Aorta (tissue), 5 donors: ENCODE measurements at places on chromosomes 12 and 14. TPM values are rescaled to one million over a fixed set of nuclear protein-coding genes. Genes with fewer than 3 reads are reported as not detected.

Gene BHLHE41
- 12.0 TPM for total RNA-seq

Gene RFX4
- total RNA-seq = not detected

Gene MANSC1
- 37.3 TPM for total RNA-seq

Gene DENND5B
- total RNA-seq = 19.7 TPM

Gene ABCD2
- 0.75 TPM for total RNA-seq

Gene KRT8
- total RNA-seq = 102 TPM

Gene LTBP2
- total RNA-seq = 363 TPM

Gene CABP1
- 1.7 TPM for total RNA-seq

Gene NPFF
- not detected for total RNA-seq

Gene CDCA3
- total RNA-seq = 2.1 TPM

DNA sequence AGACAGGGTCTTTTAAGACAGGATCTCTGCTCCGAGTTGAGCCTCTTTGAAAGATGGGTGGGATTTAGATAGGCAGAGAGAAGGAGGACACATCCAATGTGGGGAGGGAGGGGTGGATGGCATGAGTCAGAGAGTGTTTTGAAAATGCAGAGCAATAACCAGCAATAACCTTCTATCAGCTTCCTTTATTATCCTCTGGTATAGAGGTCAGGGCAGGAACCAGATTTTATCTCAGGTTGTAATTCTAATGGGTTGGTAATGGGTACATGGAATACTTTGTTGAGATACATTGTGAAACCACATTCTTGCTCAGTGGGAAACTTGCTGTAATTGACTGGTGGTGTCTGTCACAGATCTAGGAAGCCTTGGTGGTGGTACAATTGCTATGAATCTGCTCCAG, 37.6 kb upstream of the CCDC63 start:
- no peak for DNase-seq
- no peak overlapping the region for H3K27ac ChIP-seq
- no peaks in the 10 kb centered on the region for H3K4me1 ChIP-seq
- H3K27me3 ChIP-seq = no peaks in the 10 kb centered on the region
- no peaks in the 10 kb centered on the region for H3K36me3 ChIP-seq
- no peak overlapping the region for H3K4me3 ChIP-seq

DNA sequence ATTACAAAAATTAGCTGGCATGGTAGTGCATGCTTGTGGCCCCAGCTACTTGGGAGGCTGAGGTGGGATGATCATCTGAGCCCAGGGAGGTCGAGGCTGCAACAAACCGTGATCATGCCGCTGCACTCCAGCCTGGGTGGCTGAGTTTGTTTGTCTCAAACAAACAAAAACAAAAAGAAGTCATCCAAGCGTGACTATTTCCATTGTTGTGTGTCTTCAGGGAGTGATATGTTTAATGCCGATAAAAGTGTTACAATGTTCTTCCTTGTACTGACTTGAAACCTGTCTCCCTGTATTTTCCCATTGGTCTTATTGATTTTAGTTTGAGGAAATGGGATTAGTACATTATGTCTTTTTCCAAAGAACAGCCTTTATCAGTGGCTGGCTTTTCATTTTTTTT, 75.6 kb upstream of the USP44 start:
- no peaks in the 10 kb centered on the region for H3K4me1 ChIP-seq
- no peaks in the 10 kb centered on the region for H3K36me3 ChIP-seq
- no peak for DNase-seq
- H3K4me3 ChIP-seq = no peak overlapping the region

GRCh38 chr14:89455412-89455811, 38.4 kb upstream of the FOXN3 start:
- no peak overlapping the region for H3K27ac ChIP-seq
- no peak overlapping the region for H3K4me3 ChIP-seq
- H3K4me1 ChIP-seq = no peaks in the 10 kb centered on the region
- no peak for DNase-seq
- H3K36me3 ChIP-seq = no peaks in the 10 kb centered on the region

GRCh38 chr14:72560331-72560730, 333.6 kb downstream of the DPF3 start:
- DNase-seq = no peak
- no peak overlapping the region for H3K27ac ChIP-seq
- no peaks in the 10 kb centered on the region for H3K27me3 ChIP-seq
- H3K36me3 ChIP-seq = no peaks in the 10 kb centered on the region
- H3K4me1 ChIP-seq = no peaks in the 10 kb centered on the region
- H3K4me3 ChIP-seq = no peak overlapping the region

DNA sequence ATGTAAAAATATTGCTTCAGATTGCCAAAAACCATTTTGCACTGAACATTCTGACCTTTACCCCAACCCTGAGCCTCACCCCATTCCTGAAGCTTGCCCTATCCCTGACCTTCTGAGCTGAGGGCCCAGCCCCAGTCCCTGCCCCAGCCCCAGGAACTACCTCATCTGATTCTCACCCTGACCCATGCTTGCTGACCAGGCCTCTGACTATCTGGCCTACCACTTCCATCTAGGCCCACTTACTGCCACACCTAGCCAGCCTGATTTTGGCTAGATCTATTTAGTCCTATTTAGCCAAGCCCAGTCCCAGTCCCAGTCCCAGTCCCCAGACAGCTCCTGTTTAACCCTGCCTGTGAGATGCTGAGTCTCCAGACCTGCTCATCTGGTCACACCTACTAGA, 33.6 kb downstream of the OR10P1 start:
- no peak overlapping the region for H3K27ac ChIP-seq
- H3K27me3 ChIP-seq = no peaks in the 10 kb centered on the region
- DNase-seq = no peak
- no peaks in the 10 kb centered on the region for H3K4me1 ChIP-seq

DNA sequence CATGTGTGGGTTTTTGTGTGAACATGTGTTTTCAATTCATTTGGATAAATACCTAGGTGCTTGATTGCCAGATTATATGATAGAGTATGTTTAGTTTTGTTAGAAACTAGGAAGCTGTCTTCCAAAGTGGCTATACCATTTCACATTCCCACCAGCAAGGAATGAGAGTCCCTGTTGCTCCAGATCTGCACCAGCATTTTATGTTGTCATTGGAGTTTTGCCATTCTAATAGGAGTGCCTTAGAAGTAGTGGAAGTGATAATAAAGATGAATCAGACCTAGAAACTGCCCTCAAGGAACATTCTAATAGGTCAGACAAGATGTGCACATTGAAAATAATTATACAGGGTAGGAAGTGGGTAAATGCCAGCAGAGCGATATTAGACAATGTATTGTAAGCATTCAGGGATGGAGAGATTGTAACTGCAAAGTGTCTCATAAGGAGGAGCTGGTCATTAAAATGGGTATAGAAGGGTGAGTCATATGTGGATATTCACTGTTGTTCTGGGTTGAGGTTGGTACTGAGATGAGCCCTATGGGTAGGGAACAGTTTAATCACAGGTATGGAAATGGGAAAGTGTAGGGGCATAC, 71.4 kb downstream of the MNAT1 start:
- H3K36me3 ChIP-seq = no peaks in the 10 kb centered on the region
- H3K27ac ChIP-seq = no peak overlapping the region
- DNase-seq = no peak
- H3K27me3 ChIP-seq = no peaks in the 10 kb centered on the region

GRCh38 chr14:55005071-55005470, 21.8 kb downstream of the WDHD1 start:
- no peak for DNase-seq
- no peaks in the 10 kb centered on the region for H3K27me3 ChIP-seq
- no peak overlapping the region for H3K4me3 ChIP-seq
- H3K4me1 ChIP-seq = no peaks in the 10 kb centered on the region

- H3K36me3 ChIP-seq = no peaks in the 10 kb centered on the region
- no peaks in the 10 kb centered on the region for H3K27me3 ChIP-seq
- no peak for DNase-seq
- no peak overlapping the region for H3K4me3 ChIP-seq
These were observed 134.4 kb upstream of the NUDT4 start for GRCh38 chr12:93243382-93243688.

DNA sequence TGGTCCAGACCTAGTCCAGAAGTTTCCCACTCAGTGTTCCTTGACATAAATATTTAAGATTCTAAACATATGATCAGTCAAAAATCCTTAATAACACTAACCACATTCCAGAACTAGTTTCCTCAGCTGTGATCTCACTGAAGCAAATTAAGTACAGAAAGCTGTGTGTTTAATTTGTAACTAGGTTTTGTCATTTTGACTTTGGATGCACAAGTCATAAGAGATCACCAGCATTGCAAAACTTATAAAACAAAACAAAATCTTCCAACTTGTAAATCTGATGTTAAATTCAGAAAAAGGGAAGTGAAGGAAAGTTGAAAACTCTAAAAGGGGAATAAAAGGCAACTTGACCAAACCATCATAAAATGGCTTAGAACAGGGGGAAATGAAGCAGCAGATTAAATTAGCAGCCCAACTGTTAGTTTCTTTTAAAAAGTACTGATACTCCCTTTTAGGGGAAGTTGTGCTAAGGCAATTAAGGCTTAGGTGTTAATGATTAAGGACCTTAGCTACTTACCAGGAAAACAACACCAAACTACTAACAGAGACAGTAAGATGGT, 56.6 kb downstream of the SH2B3 start:
- H3K27ac ChIP-seq = no peak overlapping the region
- no peaks in the 10 kb centered on the region for H3K27me3 ChIP-seq
- no peaks in the 10 kb centered on the region for H3K36me3 ChIP-seq
- no peak for DNase-seq
- H3K4me1 ChIP-seq = peaks cover under 1% of the 10 kb centered on the region

- no peaks in the 10 kb centered on the region for H3K27me3 ChIP-seq
- no peaks in the 10 kb centered on the region for H3K4me1 ChIP-seq
- no peak for DNase-seq
- H3K27ac ChIP-seq = no peak overlapping the region
These were observed 226.9 kb upstream of the ARID2 start for GRCh38 chr12:45502481-45503128.

DNA sequence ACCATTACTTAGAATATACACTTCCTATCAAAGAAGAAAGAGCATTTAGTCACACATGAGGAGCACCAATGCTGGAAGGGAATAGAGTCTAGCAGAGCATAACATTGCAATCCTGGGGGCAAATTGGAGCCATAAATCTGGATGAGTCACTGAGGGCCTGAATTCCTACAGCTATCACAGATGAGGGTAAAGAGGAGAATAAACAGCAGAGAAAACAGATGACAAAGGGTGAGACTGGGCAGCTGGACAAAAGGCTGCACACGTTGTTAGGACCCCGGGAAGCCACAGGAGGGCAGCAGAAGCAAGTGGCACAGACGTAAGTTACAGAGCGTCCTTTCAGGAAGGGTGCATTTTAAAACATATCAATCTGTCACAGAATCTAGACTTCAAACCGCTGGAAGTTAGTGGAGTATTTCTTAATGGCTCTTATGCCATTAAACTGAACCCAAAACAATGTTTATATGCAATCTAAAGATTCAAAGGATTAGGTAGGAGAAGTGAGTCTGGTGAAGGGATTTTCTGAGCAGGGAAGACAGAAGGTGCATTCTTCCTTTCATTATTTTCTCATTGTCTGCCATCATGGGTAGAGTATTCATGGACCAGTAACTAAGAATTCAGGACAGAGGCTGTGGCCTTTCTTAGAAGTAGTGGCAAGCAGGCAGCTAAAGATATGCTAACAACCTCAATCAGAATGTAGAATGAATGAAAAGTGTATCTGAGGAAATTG, 159.8 kb upstream of the DAAM1 start:
- H3K4me3 ChIP-seq = no peak overlapping the region
- no peak overlapping the region for H3K27ac ChIP-seq
- no peaks in the 10 kb centered on the region for H3K27me3 ChIP-seq
- no peaks in the 10 kb centered on the region for H3K4me1 ChIP-seq

DNA sequence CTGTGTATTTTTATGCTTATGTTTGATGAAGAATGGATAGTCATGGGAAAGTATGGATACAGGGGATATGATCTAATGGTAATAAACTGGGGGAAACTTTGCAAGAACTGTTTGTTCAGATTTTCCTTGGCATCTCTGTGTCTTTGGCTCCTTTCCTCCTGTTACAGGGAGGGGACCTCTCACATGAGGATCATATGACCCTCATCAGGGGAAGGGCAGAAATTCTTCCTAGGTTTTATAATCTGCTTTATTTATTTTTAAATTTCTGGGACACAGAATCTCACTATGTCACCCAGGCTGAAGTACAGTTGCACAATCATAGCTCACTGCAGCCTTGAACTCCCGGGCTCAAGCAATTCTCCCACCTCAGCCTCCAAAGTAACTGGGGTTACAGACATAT, 526.5 kb downstream of the CCER1 start:
- no peaks in the 10 kb centered on the region for H3K36me3 ChIP-seq
- H3K4me1 ChIP-seq = no peaks in the 10 kb centered on the region
- no peaks in the 10 kb centered on the region for H3K27me3 ChIP-seq
- DNase-seq = no peak
- no peak overlapping the region for H3K4me3 ChIP-seq
- H3K27ac ChIP-seq = no peak overlapping the region

GRCh38 chr14:99146616-99147365, 125.2 kb downstream of the BCL11B start:
- no peak for DNase-seq
- no peak overlapping the region for H3K4me3 ChIP-seq
- no peaks in the 10 kb centered on the region for H3K36me3 ChIP-seq
- H3K27ac ChIP-seq = no peak overlapping the region
- no peaks in the 10 kb centered on the region for H3K27me3 ChIP-seq
- H3K4me1 ChIP-seq = no peaks in the 10 kb centered on the region

DNA sequence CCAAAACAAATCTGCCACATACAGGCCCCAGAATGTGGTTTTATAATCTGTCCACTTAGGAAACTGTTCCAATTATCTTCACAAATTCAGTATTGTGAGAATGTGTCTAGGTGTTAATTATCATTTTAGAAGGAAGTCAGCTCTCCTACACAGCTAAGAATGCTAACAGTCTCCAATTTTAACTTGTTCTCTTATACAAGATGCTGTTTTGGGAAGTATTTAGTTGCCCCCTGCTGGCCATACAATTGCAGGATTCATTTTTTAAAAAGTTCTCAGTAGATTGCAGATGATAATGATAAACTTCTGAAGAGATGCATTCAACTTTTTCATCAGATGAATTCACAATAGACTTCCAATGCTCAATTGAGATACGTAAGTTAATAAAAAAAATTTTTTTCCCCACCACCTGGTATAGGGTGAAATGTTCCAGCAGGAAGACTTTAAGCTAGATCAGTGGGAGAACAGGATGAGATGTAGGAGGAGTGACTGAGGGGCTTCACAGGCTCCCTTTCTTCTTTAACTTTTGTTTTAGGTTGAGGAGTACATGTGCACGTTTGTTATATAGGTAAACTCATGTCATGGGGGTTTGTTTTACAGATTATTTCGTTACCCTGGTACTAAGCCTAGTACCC, 27.3 kb upstream of the OSBPL8 start:
- H3K36me3 ChIP-seq = no peaks in the 10 kb centered on the region
- no peak overlapping the region for H3K4me3 ChIP-seq
- no peak for DNase-seq
- H3K27me3 ChIP-seq = no peaks in the 10 kb centered on the region
